ENCODE measurements at places on chromosomes 12 and 14.

DNA sequence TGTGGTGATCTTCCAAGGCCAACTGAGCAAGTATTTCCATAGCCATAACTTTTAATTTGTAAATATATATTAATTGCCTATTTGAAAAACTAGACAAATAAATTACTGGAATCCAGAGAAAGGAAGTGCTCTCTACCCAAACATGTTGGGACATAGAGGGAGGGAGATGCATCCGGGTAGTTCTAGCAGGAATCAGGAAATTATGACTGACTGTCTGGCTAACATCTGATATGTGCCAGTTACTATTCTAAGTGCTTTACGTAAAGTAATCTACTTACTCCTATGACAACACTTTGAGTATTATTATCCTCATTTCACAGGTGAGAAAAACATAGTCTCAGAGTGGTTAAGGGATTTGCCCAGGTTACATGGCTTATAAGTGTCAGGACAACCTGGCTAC lies 147.7 kb upstream of the VASH1 start:
- DNase-seq = no peak

- DNase-seq = no peak
Observed at GRCh38 chr12:46043972-46044520, 53.7 kb upstream of the SCAF11 start.

GRCh38 chr12:95953000-95953399 lies 9.9 kb downstream of the AMDHD1 start:
- DNase-seq = no peak

- DNase-seq = no peak
Observed at GRCh38 chr12:46377678-46378077, 5.1 kb upstream of the SLC38A2 start.

GRCh38 chr12:132852496-132852895 lies 23.8 kb upstream of the GOLGA3 start:
- no peak for DNase-seq

- DNase-seq = no peak
Observed at GRCh38 chr12:102429211-102430154, 50.9 kb downstream of the IGF1 start.

Data from AML-193 (cell line).